Activated effector memory CD4-positive, alpha-beta T cell treated with anti-CD3 and anti-CD28 coated beads, Interleukin-2, amount 50 U/mL, for 16 hours (primary cell): ENCODE measurements at places on chromosomes 7 and 10.

- no peak for DNase-seq
Measured at GRCh38 chr7:50145801-50146338, 52.8 kb upstream of the ZPBP start.

- no peak for DNase-seq
Measured at GRCh38 chr10:112404617-112405016, 30.7 kb downstream of the ACSL5 start.

- no peak for DNase-seq
Measured at GRCh38 chr7:154427533-154427932, 375.3 kb downstream of the DPP6 start.

DNA sequence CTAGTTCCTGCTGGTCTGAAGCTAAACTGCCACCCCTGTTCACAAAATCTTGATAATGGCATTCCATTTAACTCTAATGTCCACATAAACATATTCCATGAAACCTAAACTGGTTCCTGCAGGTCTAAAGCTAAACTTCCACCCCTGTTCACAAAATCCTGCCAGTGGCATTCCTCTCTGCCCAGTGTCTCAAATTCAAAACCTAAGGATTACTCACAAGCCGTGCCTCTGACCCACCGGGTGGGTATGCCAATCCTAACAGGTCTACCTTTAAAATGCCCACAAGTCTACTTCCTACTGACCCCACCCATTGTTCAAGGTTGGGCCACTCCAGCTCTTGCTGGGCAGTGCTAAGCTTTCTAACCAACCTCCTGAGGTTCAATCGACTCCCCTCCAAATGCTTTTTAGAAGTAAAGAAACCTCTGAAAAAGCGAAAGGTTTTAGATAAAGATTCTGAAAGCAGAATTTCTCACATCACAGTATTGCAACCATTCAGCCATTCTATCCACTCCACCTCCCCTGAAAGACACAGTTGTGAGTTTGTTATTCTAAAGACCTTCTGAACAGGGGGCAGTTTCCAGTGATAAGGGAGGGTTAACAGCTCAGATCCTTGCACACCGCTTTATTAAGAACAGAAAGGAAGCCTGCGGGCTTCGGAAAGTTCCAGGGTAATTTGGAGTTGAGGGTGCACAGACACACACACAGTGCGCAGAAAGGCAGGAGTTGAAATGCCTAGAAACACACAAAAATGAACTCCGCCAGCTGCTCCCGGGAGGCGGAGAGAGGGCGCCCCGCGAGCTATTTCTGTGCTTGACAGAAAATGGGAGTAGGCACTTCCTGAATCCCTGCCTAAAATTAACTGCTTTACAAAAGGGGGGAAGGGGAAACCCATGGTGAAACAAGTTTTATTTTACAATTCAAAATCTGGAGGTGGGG, 87.7 kb downstream of the TNS3 start:
- DNase-seq: no peak
